Midbrain (tissue), 1 donor: ENCODE measurements at places on chromosomes 16 and 17.

DNA sequence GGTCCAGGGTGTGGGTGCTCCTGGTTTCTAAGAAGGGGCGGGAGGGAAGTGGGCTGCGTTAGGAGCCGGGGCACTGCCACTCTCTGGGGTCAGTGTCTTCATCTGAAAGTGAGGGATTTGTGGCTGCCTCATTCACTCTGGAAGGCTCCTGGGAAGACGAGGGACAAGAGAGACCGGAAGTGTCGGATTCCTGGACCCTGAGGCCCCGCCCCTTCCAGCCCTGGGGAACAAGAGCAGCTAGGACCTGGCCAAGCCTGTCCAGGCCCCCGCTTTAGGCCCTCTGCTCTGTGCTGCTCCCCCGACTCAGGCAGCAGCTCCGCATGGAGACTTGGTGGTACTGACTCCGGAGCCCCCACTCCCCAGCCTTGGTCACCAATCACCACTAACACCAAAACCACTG lies 6.5 kb downstream of the LGALS3BP start:
- no peak for DNase-seq

DNA sequence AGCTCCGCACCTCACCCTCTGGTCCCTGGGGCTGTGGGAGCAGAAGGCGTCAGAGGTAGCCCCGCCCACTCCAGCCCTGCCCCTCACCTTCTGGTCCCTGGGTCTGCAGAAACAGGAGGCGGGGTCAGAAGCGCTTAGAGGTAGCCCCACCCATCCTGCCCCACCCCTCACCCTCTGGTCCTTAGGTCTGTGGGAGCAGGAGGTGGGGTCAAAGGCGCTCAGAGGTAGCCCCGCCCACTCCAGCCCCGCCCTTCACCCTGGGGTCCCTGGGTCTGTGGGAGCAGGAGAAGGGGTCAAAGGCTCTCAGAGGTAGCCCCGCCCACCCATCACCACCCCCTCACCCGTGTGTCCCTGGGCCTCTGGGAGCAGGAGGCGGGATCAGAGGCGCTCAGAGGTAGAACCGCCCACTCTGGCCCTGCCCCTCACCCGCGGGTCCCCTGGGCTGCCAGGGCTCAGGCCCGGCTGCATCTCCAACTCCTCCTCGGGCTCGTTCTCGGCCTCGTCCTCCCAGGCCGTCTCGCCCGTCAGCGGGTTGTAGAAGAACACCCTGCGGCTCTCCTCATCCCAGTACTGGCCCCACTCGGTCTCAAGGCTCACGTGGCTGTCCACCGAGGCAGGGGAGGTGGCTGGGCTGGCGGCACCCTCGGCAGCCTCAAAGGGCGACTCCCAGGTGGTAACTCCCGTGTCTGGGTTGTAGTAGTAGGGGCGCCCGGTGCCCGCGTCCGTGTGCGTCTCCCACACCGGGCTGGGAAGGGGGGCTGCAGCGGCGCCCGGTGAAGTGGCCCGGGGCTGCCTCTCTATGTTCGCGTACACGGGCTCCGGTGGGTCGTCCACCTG lies 27.2 kb downstream of the ARHGAP27 start:
- DNase-seq, result no peak

- DNase-seq, result peak; percentile 34
Observed at GRCh38 chr17:54891176-54891821, 9.4 kb upstream of the TOM1L1 start.

DNA sequence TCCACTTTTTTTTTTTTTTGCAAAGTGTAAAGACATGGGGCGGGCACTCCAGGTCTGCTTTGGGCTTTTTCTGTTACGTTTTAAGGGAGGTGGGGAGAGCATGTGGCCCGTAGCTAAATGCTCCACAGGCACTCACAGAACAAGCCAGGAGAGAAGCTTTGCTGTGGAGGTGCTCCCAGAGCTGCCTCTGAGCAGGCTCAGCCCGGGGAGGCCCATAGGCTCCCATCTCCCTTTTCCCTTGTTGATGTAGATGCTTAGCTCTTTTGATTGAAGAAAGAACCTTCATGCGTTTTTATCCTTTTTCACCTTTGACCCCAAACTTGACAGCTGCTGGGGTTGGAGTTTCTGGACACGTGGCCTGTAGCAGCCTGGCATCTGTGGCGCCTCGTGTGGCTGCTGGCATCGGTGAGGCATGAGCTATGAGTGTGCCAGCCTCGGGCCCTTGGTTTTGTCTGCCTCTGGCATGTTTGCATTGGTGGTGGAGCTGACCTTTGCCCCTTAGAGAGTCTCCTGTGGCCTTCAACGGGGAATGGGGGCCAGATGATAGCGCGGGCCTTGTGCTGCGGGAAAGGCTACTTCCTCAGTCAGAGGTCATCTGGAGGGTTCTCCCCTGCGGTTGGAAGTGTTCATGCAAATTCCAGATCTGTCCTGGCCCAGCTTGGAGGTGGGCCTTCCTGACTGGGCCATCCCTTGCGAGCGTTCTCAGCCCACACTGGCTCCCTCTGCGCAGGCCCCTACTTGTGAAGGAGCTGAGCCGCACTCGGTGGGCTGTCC lies 20.0 kb upstream of the IL17C start:
- no peak for DNase-seq

DNA sequence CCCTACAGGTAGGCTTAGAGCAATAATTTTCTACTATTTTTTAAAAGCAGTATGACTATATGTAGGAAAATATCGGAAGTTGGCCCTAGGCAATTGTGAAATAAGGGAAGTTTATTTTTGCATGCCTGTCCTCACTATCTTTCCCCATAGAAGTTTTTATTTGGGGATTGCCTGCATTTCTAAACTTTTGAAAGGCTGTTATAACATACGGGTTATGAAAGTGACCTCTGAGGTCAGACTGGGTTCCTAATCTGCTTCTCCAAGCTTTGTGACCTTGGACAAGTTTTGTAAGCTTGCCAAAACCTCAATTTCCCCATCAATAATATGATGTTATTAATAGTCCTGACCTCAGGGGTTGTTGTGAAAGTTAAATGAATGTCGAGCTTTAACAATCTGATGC lies 67.1 kb downstream of the ARHGAP44 start:
- DNase-seq, result no peak

DNA sequence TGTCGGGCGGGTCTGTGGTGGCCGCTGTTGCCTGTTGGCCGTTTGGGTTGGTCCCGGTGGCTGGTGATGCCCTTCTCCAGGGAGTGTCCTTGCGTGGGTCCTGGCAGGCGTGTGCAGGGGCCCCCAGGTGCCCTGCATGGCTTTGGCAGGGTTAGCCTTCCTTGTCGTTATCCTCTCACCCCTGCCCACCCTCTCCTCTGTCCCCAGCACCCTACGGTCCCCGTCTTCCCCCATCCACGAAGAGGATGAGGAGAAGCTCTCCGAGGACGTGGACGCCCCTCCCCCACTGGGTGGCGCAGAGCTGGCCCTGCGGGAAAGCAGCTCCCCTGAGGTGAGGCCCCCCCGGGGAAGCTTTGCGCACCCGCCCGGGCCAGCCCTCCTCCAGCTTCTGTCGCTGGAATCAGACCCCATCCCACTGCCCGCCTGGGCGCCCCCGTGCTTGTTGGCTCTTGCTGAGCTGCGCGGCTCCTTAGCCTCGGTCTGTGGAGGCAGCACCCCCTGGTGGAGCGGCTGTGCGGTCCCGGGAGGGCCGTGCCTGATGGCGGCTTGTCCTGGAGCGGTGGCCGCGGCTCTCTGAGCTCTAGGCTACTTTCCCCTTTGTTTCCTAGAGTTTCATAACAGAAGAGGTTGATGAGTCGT lies 10.6 kb upstream of the NUDT16L1 start:
- DNase-seq, result peak; percentile 66

DNA sequence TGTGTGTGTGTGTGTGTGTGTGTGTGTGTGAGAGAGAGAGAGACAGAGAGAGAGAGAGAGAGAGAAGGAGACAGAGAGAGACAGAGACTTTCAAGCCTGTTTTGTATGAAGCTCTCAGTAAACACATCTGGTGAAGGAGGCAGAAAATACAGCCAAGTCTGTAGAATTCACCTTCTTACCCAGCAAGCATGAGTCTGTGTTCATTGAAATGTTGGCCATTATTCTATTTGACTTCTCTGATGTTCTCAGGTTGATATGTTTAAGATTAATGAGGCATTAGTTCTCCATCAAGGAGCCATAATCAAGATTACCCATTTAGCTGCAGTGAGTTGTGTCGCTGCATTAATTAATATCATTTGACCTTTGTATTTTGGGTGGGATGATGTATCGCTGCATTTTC lies 895.8 kb upstream of the EEF2KMT start:
- no peak for DNase-seq

GRCh38 chr17:78144736-78145641 lies 1.2 kb upstream of the C17orf99 start:
- peak; percentile 44 for DNase-seq

- no peak for DNase-seq
Observed at GRCh38 chr17:50424246-50424995, 1.6 kb upstream of the ACSF2 start.

DNA sequence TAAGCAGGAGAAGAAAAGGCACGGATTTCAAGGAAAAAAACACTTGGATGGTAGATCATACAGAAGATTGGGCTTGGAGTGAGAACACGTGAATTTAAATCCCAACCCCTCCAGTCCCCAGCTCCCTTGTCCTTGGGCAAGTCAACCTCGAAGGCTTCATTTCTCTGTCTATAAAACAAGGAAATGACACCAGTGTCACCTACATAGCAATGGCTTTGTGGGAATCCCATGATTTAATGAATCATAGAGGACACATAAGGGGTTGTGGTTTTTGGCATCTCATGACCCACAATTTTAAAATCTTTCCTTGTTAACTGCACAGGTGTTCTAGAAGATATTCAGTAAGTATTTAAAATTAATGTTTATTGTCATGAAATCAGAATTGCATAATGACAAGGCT lies 8.2 kb upstream of the CCL2 start:
- no peak for DNase-seq

DNA sequence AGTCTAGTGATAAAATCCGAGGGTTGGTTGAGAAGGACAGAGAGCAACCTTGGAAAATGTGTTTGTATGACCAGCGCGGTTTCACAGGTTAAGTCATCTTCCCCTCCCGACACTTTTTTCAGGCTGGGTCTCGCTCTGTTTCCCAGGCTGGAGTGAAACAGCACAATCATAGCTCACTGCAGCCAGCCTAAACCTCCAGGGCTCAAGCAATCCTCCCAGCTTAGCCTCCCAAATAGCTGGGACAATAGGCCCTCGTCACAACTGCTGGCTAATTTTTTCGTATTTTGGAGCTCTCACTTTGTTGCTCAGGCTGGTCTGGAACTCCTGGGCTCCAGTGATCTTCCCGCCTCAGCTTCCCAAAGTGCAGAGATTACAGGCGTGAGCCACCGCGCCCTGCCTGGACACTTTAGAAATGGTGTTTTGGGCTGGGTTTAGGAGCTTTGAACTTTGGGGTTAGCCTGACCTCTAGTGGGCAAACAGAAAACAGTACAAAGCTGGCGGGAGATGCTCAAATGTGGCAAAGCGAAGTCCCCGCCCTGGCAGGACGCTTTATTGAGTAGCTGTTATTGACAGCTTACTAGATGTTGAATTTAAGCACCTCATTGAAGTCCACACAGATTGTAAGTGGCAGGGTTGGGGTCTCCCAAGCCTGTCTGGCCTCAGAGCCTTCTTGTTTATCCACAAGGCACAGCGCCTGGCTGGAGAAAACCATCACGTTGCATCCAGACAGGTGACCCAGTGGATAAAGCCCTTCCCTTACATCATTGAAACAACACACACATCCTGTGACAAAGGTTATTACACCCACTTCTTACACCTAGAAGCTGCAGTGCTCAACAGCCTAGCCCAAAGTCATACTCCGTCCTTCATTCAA lies 34.7 kb upstream of the RBBP6 start:
- DNase-seq, result peak; percentile 74

DNA sequence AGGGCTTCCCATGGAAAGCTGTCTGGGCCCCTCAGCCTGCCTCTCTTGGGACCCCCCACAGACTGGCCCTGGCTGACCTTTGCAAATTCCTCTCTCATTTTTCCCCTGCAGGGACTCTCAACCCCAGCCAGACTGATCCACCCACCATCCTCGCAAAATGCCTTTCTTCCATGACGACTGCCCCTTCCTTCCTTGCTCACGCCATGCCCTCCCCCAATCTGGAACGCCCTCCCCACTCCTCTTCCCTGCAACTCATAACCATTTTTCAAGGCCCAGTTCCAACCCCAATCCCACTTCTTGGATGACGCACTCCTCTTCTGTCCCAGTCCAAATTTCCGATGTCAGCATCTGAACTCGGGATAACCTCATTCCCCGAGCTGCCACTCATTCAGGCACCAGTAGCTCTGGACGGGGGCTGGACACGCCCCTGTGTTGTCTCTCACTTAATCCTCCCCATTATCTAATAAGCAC lies 1.3 kb upstream of the DNAI2 start:
- no peak for DNase-seq

GRCh38 chr17:31481783-31482081 lies 90.3 kb downstream of the RAB11FIP4 start:
- DNase-seq, result no peak

DNA sequence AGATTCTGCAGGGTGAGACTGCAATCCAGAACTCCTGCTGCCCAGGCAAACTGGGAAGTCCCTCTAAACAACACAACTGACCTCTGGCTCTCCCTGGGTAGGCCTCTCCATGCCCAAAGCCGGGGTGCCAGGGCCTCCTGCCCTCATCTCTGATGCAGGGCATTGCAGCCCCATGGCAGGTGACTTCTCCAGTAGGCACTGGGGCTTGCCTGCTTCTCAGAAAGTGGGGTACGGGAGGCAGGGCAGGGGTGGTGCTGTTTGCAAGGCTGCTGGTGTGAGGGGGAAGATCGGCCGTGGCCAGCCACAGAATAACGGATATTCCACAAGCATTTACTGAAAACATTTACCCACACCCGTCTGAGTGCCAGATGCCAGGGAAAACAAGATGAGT lies 4.1 kb upstream of the GPRC5C start:
- DNase-seq, result no peak

- no peak for DNase-seq
Observed at GRCh38 chr16:17340804-17341203, 130.0 kb downstream of the XYLT1 start.

GRCh38 chr16:56998352-56998751 lies 9.0 kb downstream of the NLRC5 start:
- no peak for DNase-seq

DNA sequence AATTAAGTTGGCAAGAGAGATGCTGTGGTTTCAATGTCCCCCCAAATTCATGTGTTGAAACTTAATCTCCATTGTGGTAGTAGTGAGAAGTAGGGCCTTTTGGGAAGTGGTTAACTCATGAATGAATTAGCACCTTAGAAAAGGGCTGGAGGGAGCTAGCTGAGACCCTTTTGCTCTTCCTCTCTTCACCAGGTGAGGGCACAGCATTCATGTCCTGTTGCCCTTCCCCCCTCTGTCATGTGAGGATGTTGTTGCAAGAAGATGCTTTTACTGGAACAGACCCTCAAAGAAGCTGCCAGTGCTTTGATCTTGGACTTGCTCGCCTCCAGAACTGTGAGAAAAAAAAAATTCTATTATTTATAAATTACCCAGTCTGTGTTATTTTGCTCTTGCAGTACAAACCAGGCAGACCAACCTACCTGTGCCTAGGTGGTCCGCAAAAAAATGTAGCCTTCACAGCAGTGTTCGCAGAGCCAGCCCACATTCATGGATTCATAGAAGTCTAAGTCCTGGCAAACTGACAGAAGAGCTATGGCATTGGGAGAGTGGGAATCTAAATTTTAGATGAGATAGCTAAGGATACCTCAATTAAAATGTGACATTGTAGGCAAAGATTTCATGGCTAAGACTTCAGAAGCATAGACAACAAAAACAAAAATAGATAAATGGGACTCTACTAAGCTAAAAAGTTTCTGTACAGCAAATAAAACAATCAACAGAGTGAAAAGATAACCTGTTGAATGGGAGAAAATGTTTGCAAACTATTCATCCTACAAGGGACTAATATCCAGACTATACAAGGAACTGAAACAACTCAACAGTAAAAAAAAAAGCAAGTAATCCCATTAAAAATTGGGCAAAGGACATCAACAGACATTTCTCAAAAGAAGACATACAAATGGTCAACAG lies 32.0 kb upstream of the ABCA5 start:
- no peak for DNase-seq
